ENCODE measurements at places on chromosomes 11 and 22. TPM values are rescaled to one million over a fixed set of nuclear protein-coding genes. Genes with fewer than 3 reads are reported as not detected.

DNA sequence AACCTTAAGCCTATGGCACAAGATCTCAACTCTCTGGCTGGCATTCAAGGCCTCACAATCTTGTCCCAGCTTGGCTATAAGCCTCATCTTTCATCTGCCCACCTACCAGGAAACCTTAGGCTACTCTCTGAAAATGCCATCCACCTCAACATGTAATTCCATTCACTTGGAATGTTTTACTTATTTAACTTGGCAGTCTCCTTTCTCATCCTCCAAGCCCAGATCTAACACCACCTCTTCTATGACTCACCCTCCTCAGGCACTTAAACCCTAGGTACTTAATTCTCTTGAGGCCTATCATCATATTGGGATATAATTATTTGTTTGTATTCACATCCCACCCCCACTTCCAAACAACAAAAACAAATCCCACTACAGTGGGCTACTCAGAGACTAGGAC is 15.0 kb downstream of the POGLUT3 start:
- no peak for DNase-seq

DNA sequence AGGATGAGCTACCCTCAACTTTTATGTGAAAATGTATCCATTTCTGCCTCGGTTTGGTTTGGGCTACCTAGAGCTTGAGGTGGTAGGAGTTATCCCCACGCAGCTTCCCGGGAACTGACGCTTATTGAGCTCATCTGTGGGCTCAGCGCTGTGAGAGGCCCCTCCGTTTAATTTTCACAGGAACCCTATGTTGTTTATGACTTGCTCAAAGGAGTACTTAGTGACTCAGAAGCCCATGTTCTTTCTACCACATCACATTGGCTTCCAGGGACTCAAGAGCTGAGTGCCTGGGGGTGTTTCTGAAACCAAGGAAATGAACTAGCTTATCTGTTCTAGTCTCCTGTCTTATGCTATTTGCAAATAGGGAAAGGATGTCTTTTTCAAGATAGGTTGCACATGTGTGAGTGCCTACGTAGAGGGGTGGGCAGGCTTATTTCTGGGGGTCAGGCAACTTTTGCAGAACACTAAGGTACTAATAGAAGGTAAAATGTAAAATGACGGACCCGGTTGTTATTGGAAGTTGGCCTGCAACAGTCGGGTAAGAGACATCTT is 40.5 kb downstream of the MICAL2 start:
- DNase-seq = no peak

- no peak for DNase-seq
Observed at GRCh38 chr11:80241766-80242165, 800.9 kb upstream of the TENM4 start.

The LMO1 gene
- polyA plus RNA-seq = 4.0 TPM

The RIMBP3B gene
- not detected for polyA plus RNA-seq
